ENCODE measurements at places on chromosomes 16 and 17. TPM values are rescaled to one million over a fixed set of nuclear protein-coding genes. Genes with fewer than 3 reads are reported as not detected.
A peak's percentile ranks its signal among the peaks of the same experiment; 100 is the strongest.

DNA sequence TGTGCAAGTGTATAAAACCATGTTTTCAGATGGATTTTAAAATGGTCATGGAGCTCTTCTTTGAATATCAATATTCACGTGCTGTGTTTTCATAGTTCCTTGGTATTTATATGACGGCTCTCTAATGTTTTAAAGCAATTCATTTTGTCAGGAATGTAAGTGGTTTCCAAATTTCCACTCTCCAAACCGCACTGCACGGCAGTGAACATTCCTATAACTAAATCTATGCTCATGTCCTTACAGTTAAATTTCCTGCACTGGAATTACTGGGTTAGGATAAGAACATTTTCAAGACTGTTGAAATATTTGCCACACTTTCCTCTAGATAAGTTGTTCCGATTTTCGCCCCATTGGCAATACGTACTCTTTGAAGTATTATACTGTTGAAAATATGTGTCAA lies 398.9 kb downstream of the PMP22 start:
- DNase-seq: no peak

- no peak for DNase-seq
These were observed 307.7 kb downstream of the WWOX start for GRCh38 chr16:78407191-78407590.

Gene CALB2
- total RNA-seq: 0.59 TPM

DNA sequence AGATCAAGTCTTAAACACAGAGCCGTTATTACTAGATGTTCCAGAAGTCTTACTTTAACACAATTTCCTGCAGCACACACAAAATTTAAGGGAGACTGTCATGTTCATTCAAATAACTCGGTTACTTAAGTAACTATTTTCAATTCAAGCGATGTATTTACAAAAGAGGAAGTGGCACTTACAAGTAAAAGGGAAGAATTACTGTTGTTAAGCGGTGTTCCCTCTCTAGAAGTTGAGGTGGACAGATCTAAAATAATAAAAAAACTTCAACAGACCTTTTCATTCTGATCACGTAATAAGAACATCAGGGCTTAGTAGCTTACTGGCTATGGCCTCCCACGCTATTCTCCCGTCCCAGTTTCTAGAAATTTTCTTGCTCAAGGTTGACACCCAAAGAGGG lies 26.2 kb upstream of the TXNDC11 start:
- DNase-seq: no peak

- no peak for DNase-seq
These were observed 5.9 kb downstream of the BAHCC1 start for GRCh38 chr17:81400996-81401722.

GRCh38 chr17:48722201-48722907 lies at the start of gene PRAC1:
PRAC1 (minus strand) TSS chr17:48722518; CDS start chr17:48722392, 126 bp downstream.
- no peak for DNase-seq

DNA sequence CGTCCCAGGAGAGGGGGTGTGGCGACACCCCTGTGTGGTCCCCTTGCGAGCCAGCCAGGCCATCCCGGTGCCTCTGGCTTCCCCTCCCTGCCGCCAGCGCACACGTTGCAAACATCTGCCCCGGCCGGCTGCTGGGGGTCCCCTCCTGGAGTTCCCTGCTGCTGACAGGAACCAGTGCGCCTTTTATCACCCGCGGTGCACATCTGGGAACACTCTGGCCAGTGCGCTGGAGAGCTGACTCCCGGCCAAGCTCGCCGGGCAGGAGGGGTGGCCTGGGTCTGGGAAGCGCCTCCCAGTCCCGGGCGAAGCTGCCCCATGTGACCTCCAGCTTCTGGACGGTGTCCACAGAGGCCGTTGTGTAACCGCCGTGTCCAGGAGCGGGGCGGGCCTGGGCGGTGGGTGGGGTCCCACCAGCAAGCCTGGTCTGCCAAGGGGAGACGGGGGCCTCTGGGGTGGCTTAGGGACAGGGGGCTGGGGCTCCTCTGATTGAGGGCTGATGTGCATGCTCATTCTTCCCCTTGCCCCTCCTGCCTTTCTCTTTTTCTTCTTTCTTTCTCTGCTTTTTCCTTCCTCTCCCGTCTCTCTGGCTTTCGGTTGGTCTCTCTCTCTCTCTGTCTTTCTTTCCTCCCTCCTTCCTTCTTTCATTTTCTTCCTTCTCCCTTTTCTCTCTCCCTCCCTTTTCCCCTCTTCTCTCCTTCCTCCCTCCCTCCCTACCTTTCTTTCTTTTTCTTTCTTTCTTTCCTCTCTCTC lies 25.2 kb upstream of the CIBAR2 start:
- no peak for DNase-seq

Gene SNAI3
- not detected for total RNA-seq

GRCh38 chr16:58866935-58867334 lies 132.8 kb upstream of the GOT2 start:
- no peak for DNase-seq

DNA sequence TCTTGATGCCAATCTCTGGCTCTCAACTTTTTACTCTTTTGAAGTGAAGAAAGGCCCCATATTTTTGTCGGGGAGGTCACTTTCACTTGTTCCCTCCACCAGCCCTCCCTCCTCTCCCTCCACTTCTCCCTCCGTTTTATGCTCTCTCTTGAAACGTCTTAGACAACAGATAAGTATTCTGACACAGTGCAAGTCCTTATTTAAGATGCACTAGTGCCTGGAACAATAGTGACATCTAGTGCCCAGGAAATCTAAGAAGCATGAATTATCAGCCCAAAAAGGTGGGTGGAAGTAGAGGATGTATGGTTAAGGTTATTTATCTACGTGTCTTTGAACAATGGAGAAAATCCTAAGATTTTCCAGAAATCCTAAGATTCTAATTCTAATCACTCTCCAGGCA lies 17.9 kb downstream of the PSME3IP1 start:
- no peak for DNase-seq

- no peak for DNase-seq
These were observed 517.7 kb upstream of the PSMD7 start for GRCh38 chr16:73778887-73779286.

DNA sequence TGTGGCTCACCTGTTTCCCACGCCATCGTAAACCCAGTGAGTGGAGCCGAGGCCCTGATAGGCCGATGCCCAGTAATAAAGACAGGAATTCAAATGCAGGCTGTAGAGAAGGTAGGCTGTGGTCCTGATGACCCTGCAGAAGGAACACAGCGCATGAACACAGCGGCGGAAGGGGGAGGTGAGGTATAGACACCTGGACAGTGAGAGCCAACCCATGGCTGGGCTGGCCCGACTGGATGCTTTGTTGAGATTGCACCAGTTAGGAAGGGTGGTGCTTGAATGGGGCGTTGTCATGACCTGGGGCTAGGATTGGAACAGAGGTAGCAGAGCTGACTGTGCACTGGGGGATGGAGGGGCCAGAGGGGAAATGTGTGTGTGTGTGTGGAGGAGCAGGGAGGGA lies 59.2 kb downstream of the CNGB1 start:
- DNase-seq: no peak

Gene CDH3
- total RNA-seq: 16.7 TPM

GRCh38 chr16:68645494-68646388 lies 631 bp downstream of the CDH3 start:
- DNase-seq: no peak

DNA sequence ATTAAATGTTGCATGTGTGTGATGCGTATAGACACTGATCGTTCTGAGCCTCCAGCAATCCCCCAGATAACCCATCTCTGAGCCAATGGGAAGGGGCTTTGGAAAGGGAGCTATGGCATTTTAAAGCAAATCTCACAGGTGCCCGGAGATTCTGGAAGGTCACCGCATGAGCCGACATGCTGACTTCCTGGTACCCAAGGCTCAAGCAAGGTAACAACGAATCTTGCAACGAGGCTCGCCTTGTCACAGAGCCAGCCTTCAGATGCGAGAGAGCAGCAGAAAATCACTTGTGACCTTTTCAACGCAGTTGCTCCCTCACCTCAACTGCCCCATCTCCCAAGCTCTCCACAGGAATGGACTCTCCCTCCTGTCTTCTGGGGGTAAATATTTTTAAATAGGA lies 154.8 kb upstream of the CDH5 start:
- no peak for DNase-seq

GRCh38 chr17:11991461-11991860 lies 5.8 kb downstream of the ZNF18 start:
- no peak for DNase-seq

DNA sequence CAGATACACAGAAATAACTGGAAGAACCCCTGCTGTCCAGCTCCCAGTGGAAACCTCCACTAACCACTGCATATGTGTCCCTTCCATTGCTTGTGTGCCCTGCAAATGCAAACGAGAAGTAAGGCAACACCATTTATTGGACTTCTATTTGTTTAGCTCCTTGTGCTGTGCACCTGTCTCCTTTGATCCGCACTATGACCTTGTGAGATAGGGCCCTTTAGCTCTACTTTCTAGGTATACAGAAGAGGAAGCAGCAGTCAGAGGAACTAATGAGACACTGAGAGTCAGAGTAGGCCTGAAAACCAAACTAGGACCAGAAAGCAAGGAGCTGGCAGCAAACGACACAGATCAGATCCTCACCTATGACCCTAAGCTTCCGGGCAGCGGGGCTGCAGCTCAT lies 22.4 kb downstream of the SOX9 start:
- DNase-seq: no peak

DNA sequence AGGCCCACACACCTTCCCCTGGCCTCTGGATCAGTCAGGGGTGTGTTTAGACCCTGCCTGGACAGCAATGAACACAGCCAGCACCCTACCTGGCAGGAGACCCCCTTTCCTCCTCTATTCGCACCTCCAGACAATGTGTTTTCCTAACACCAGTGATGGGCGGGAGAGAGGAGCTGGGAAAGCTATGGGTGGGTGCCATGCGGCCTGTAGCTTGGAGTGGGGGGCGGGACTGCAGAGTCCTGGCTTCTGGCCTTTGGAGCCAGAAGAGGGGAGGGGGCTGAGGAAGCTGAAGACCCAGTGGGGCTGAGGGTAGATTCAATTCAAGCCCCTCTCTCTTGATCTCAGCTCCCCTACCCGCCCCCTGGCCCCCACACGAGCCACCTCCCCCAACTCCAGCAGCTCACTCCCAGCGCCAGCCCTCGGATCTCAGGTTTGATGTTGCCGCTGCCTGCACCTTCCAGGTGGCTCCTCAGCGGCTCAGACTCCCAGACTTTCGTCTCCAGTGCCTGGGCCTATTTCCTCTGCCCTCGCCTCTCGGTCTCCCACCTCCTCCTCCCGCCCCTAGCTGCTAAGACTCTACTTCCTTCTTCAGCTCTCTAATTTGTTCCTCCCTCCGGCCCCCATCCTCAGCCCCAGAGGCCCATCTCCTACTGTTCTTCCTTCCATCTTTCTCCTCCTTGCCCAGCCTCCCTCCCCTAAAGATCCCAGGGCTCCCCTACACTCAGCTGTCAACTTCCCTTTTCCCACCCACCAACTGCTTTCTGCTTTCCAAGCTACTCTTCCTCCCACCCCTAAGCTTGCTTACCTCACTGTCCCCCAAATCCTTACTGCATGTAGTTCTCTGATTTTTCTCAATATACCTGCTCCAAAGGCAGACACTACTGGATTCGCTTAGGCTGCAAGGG lies 6.8 kb upstream of the SP6 start:
- no peak for DNase-seq

DNA sequence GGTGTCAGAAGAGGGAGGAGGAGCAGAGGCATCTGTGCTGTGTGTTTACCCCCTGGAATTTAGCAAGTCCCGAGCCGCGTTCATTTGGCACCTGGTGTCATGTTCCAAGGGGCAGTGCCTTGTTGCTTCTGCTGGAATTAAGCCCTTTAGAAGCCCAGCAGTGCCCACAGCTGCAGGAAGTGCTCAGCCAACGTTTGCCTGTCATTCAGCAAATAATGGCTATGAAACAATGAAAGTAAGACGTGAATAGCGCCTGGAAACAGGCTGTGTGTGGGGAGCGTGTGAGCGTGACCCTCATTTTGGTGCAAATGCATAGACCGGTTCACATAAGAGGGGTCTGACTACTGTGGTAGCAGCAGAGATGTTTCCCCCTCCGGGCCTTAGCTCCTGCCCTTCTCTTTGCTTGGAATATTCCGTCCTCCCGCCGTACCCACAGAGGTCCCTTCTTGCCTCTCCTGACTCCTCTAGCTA lies 5.8 kb upstream of the ATP2C2 start:
- DNase-seq: no peak

GRCh38 chr16:13915033-13915635 lies 4.8 kb upstream of the ERCC4 start:
- no peak for DNase-seq

Gene RPL19
- 971 TPM for total RNA-seq

Gene CD300LF
- not detected for total RNA-seq

DNA sequence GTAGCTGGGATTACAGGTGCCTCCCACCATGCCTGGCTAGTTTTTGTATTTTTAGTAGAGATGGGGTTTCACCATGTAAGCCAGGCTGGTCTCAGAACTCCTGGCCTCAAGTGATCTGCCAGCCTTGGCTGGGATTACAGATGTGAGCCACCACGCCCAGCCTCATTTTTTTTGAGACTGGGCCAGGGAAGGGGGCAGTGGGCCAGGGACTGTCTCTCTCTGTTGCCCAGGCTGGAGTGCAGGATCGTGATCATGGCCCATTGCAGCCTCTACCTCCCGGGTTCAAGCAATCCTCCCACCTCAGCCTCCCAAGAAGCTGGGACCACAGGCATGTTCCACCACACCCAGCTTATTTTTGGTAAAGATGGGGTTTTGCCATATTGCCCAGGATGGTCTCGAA lies 16.0 kb downstream of the RSL1D1 start:
- no peak for DNase-seq

Gene PLCD3
- 125 TPM for total RNA-seq

DNA sequence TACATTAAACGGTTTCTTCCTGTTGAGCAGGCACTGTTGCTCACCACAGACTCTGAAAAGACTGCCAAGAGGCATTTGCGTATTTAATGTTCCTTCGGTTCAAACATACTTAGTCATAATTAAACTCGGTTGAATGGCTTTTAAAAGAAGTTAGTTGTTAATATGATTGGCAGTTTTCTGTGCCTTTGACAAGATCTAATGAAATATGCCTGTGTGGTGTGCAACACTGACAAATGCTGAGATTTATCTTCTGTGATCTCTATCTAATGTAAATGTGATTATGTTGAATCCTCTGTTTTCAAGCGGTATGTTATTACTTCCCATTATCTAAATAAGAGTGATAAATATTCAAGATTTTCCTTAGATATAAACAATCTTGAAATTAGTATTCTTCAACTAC lies 1046.6 kb downstream of the CDH8 start:
- DNase-seq: no peak

DNA sequence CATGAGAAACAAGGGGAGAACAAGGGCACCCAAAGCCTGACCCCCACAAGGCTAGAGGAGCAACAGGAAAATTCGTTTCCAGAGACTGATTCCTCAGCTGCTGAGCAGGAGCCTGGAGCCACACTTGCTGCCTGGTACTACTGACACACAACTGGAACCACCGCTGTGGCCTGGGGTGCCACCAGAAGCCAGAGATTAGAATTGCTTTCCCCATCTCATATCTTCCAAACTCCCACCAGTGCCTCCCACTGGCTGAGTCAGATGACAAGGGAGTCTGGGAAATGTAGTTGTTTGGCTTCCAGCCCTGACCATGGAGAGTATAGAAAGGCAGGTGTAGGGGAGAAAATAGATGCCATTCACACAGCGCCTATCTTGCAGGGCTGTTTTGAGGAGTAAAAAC lies 4.1 kb upstream of the TMEM11 start:
- no peak for DNase-seq

- no peak for DNase-seq
These were observed 123.4 kb downstream of the PRKCB start for GRCh38 chr16:23959072-23959751.

- peak; percentile 36 for DNase-seq
These were observed 11.9 kb downstream of the FOXK2 start for GRCh38 chr17:82531431-82531881.

Measured in Panc1 (cell line).